ENCODE measurements at places on chromosomes 16 and 17. TPM values are rescaled to one million over a fixed set of nuclear protein-coding genes. Genes with fewer than 3 reads are reported as not detected.

DNA sequence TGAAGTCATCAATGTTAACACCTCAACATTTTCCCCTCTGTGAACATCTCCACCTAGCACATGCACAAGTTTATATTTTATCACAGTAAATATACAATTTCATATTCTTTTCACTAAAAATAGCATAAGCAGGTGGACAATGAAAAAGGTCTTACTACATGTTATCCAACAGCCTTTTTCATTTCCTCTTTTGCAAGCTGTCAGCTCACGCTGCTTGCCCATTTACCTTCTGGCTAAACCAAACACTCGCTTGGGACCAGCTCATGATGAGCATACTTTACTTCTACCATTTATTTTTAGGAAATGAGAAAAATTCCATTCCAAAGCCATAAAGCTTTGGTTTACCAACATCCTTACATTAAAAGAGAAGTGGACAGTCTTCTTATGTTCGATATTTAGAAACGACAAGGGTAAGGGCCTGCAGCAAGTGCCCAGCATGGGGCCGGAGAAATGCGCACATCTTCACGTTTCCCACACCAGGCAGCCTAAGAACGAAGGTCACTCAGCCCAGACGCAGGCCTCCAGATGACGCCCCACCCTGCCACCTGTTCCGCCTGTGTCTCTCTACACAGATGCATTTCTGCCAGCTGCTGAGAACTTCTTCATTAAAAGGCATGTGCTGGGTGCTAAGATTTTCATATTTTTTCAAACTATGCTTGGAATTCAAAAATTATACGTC, 13.9 kb downstream of the SNN start:
- peak; percentile 29 for ATAC-seq

- ATAC-seq, result peak; percentile 44
These were observed 23.7 kb downstream of the CDH1 start for GRCh38 chr16:68760671-68761275.

DNA sequence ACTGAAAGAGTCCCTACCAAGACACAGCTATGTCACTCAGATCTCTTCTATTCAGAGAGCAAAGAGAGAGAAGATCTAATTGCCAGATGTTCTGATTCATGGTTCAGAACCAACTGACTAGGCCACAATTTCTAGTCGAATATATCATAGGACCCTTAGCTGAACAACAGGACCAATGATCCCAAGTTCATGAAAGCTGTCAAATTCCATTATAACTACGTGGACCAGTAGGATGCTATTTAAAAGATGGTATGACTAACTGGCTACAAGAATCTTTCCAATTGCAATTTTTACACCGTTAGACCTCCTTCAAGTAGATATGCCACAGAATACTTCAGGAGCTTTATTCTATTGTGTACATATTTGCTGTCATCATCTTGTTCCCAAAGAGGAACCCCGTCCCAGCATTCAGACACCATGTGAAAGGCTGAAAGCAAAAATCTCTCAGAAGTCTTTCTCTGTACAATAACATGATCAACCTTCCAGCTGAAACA, 26.0 kb downstream of the DCUN1D3 start:
- no peak for ATAC-seq

GRCh38 chr16:83550183-83550569, 257.6 kb upstream of the HSBP1 start:
- ATAC-seq, result no peak

DNA sequence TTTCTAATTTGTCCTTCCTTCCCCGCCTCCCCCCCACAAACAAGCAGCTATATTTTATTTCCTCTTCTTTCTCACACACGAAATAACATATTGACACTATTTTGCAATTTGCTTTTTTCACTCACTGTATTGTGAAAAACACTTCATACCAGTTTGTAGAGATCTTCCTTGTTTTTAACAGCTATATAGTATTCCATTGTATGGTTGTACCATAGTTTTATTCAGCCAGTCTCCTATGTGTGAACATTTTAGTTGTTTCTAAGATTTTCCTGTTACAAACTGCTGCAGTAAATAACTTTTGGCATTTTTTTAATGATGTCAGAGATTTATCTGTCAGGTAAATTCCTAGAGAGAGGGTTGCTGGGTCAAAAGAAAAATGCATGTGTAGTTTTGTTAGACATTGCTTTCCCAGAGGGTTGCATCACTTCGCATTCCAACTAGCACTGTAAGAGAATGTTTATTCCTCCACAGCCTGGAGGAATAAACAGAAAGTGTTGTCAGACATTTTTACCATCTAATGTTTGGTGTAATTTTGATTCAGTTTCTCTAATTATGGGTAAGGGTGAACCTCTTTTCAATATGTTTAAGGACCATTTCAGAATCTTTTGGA, 101.2 kb downstream of the MRTFB start:
- no peak for ATAC-seq

- ATAC-seq, result no peak
These were observed 16.7 kb upstream of the IRF8 start for GRCh38 chr16:85882181-85882810.

GRCh38 chr16:20897253-20897897, 2.8 kb downstream of the DCUN1D3 start:
- no peak for ATAC-seq

- no peak for ATAC-seq
These were observed 3.1 kb downstream of the PRCD start for GRCh38 chr17:76542984-76543383.

- ATAC-seq, result no peak
These were observed 47.5 kb downstream of the USP22 start for GRCh38 chr17:20995164-20995872.

GRCh38 chr17:6072157-6072556, 2.0 kb downstream of the WSCD1 start:
- ATAC-seq, result no peak

- ATAC-seq, result peak; percentile 48
These were observed 52.1 kb downstream of the CUEDC1 start for GRCh38 chr17:57902800-57903759.

GRCh38 chr16:52090080-52090479, 456.9 kb downstream of the TOX3 start:
- peak; percentile 57 for ATAC-seq

GRCh38 chr17:1920948-1921351, 91.1 kb downstream of the RPA1 start:
- ATAC-seq, result no peak

C16orf96 gene
- 0.29 TPM for total RNA-seq

MCRIP1 gene
- 139 TPM for total RNA-seq
